ENCODE measurements at places on chromosomes 2 and 18.

GRCh38 chr2:80889009-80889408 is 584.5 kb upstream of the LRRTM1 start:
- no peak for DNase-seq

DNA sequence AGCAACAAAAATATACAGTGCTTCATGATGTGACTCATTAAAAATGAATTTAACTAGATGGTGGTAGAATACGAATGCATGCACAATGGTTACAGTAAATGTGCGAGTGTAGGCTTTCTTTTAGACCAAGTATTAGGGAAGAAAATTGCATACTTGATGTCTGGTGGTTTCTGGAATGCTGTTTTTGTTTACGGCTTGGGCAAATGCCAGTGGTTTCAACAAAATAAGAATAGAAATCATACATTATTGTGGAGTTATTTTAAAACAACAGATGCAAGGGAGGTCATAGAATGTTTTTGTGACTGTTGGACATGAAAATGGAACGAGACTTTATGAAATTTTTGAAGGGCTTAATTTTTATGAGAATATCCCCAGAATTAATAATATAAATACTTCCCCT is 580.9 kb downstream of the PLCL1 start:
- DNase-seq, result no peak

GRCh38 chr18:77090546-77091174 is 41.9 kb downstream of the MBP start:
- DNase-seq, result no peak

DNA sequence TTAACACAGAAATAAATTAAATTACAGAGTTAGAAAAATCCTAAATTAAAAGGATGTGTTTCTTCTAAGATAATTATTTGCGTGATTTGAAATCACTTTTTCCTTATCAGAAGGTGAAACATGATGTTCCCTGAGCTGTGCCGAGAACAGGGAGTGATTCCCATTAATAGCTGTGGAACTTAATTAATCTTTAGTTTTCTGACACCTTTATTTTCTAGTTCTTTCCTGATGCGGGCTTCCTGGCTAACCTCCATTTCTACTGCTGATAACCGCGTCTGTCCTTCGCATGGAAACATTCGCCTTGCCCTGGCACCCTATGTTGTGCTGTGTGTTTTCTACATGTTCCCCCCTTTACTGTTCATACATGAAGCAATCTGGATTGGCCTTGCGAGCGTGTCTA is 172.9 kb downstream of the FAM210A start:
- DNase-seq, result no peak

- DNase-seq, result peak; percentile 78
Observed at GRCh38 chr2:196927376-196928225, 1.1 kb upstream of the PGAP1 start.

DNA sequence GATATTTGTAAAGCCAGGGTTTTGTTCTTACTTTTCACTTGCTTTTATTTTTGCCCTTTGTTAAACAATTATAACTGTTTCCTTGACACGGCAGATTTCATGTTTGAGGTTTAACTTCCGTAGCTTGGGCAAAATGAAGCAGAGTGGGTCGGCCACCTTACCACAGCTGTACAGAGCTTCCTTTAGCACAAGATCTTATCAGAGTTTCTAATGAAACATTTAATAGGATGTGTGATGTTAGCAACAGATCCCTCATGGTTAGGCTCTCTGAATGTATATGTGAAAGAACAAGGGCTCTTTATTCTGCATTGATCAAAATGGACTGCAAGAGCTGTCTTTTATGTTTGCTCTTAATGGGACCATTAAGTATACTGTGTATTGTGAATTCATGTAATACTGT is 22.3 kb downstream of the RNF125 start:
- DNase-seq, result no peak

GRCh38 chr2:228630786-228631185 is 449.3 kb upstream of the SPHKAP start:
- no peak for DNase-seq

- no peak for DNase-seq
Observed at GRCh38 chr2:179165356-179166000, 99.2 kb downstream of the SESTD1 start.

DNA sequence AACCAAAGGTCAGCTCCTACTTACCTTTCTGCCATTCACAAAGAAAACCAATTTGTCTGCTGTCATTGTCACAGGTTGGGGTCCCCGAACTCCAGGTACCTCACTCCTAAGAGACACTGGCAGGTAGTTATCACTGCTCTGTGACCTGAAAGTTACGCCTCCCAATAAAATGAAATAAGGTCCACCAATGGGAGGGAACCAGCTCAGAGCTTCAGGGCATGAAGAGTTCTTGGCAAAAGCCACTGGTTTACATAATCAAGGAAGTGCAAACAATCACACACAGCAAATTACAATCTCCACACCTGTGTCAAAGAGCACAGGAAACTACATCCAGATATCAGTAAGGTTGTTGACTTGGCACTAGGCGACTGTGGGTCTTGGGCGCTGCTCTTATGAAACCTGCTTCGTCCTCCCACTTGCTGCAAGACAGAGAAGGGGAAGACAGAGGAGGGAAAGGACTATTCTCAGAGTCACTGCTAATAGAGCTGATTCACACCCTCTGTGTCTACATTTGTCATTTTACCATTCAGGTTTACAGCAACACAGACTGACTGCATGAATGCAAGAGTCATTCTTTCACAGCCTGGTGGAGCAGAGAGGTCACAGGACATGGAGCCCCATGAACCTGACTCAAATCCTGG is at the start of gene XDH:
XDH (minus strand) TSS at position 142 of the 641 bp plus-strand sequence; CDS start at position 66, 76 bp downstream.
- peak; percentile 17 for DNase-seq

- peak; percentile 77 for DNase-seq
Observed at GRCh38 chr2:159201360-159202063, 85.0 kb downstream of the WDSUB1 start.

DNA sequence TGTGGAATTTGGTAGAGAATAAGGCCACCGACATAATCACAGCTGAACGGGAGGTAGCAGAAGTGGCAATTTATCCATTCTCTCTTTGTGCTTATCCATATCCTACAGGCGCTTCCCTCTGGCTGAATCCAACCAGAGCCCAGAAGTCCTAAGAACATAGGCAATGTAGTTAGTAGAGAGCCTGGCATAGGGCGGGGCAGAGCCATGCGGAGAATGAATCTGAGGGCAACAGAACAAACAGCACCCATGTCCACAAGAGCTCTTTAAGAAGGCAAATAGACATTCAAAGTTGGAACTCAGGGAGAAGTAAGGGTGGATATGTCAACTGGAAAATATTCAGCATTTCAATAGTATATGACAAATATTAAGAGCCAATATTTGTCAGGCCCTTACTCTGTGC is 305.9 kb upstream of the VWC2L start:
- DNase-seq, result no peak

DNA sequence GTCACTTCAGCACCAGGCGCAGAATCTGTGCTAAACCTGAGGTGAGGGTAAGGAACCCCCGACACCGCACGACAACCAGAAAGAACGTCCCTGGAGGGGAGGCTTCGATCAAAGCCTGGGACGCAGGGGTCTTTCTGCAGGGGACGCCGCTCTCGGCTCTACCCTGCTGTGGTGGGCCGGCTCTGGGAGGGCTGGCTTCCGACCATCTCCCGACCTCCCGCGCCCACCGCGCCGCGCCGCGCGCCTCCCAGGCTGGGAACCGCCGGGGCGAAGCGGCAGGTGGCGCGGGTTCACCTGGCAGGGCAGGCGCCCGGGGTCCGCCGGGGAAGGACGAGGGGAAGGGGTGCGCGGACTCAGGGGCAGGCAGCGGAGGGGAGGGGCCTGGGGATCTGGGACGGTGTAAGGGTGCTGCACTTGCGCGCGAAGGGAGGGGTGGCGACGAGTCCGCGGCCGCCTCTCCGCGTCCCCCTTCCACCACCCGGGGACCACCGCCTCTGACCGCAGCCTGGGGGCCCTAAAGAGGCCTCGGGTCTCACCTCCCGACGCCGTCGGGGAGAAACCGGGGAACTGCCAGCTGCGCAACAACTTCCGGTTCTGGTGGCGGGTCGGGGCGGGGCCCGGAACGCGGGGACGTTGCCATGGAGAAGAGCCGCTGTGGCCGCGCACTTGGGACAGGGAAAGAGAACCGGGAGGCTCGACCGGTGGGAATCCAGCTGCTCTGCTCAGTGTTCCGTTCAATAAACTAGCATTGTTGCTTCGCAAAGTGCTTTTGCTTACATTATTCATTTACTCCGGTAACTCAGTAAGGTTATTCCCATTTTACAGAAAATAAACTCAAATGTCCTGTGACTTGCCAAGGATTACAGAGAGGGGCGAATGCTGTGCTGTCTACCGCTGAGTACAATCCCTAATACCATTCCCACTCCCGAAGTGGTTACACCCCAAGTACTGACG is at the start of gene ZNF396:
ZNF396 (minus strand) TSS at position 596 of the 954 bp plus-strand sequence. CDS start 3,045 bp downstream, outside the sequence.
- DNase-seq, result peak; percentile 94

DNA sequence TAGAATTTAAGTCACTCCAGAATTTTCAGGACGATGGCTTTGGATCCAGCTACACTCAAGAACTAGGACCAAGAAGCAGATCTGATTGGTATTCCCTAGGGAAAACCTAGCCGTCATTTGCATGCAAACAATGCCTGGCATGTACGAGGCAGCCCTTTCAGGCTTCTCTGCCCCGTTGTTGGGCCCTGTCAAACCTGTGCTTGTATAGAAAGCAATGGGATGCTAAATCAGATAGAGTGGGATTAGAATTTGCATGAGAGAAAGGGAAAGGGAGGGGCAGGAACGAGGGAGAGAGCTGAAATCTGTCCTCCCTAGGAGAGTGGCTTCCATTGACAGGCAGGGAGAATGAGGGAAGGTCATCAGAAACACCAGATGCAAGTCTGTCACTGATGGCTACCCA is 28.6 kb downstream of the ARID5A start:
- no peak for DNase-seq

GRCh38 chr2:99153921-99154604 is 679 bp downstream of the TSGA10 start:
- peak; percentile 63 for DNase-seq

- peak; percentile 85 for DNase-seq
Observed at GRCh38 chr2:174335254-174335987, 667 bp downstream of the SP9 start.

DNA sequence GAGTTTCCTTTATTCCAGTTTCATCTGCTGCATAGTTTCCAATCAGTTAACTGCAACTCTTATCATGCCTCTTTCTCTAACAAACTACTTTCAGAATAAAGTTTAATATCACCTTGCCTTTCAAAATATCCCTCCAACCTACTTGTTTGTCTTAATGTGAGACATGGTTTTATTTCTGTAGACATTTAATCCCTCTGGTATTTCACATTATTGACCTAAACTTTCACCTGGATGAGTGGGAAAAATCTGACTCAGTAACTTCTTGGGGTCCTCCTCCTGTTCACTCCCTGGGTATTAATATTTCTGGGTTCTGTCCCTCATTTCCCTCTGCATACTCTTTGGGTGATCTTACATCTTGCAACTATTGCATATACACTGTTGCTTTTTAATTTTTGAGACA is 27.9 kb downstream of the MSH6 start:
- DNase-seq, result no peak

DNA sequence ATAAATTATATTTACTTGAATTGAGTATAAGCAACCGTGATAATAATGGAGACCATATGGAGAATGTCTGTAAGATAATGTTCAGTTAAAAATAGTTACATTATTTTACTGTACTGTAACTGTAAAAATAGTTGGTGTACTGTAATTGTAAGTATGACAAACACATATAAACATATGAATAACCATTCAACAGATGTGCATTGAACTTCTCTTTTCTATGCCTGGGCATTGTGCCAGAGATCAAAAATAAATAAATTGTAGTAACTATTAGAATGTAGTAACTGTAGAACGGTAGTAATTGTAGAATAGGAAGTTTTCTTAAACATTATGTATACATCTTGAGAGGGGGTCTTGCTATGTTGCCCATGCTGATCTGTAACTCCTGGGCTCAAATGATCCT is 287.4 kb upstream of the EPAS1 start:
- DNase-seq, result no peak

DNA sequence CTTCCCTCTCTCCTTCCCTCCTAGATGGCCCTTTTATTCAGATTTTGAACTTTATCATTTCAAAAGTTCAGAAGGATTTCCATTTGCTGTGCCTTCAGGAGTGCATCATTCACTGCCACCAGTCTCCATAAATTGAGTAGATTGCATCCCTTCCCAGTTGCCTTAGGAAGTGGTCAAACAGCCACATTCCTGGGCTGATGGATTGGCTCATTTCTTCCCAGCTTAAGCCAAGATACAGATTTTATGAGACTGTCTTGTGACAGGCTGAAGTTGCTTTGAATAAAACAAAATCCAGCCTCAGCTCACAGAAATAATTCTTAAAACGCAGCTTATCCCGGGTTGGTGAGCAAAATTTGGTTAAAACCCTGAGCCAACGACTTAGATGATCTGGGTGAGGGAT is 9.8 kb downstream of the NRP2 start:
- DNase-seq, result no peak

DNA sequence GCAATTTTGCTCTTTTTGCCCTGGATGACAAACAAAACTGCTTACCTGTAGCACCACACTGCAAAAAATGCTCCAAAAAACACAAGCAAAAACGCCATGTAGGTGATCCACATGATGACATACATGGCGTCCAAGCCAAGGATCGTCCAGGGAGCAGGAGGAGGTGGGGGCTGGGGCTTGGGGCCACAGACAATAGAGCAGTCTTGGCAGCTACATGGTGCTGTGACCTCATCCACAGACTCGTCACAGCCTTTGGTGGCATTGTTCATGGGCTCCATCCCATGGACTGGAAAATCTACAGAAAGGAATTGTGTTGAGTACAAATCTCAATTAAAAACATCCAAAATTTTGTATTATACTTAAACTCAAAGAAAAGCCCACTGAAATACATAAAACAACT is 26.1 kb downstream of the NPC1 start:
- DNase-seq, result no peak
